ENCODE measurements at places on chromosomes 2 and 18. TPM values are rescaled to one million over a fixed set of nuclear protein-coding genes. Genes with fewer than 3 reads are reported as not detected.
A peak's percentile ranks its signal among the peaks of the same experiment; 100 is the strongest.

GRCh38 chr2:131517106-131517831, 10.4 kb upstream of the CCDC74A start:
- DNase-seq, result no peak

DNA sequence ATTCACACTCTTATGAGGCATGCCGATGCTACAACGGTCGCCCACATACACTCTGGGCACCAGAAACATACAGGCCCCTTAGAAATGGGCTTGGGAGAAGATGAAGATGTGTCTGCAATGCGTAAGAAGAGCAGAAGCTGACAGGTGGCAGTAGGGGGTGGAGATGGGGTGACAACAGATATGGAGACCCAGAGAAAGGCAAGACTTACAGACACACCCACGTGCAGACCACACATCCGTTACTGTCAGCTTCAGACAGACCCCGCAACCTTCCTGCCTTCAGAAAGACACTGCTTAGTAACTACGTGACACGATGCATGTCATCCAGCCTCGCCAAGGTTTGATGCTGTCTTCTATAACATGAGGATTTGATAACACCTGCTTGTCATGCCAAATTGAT, 89.5 kb downstream of the ZFP36L2 start:
- DNase-seq, result no peak

DNA sequence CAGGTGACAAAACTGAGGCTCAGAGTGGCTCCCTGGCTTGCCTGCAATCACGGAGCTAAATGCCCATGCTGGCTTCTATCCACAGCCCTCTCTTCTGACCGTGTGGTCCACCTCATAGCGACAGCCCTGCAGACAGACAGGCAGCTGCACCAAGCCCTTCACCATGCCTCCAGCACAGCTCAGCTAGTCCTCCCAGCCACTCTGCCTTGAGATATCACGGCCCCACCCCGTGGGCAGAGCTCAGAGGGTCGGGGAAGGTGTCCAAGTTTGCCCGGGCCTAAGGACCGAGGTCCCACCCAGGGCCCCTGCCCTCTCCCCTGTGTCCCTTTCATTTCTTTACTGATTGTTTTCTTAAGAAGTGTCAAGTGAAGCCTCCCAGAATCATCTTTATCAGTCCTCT, 128.2 kb upstream of the GLI2 start:
- peak; percentile 55 for DNase-seq

SPDYA gene
- polyA plus RNA-seq, result 4.0 TPM

GAL3ST2 gene
- 0.26 TPM for polyA plus RNA-seq

IRS1 gene
- polyA plus RNA-seq, result 35.3 TPM

Measured in left lung (tissue), 14 donors.